ENCODE measurements at places on chromosomes 4 and X. TPM values are rescaled to one million over a fixed set of nuclear protein-coding genes. Genes with fewer than 3 reads are reported as not detected.

The EPGN gene
- total RNA-seq, result not detected

The NLRP2B gene
- total RNA-seq, result not detected

The FAM47E gene
- total RNA-seq, result not detected

The RASGEF1B gene
- 0.28 TPM for total RNA-seq

The PRR32 gene
- not detected for total RNA-seq

The FAAH2 gene
- not detected for total RNA-seq

The RRH gene
- not detected for total RNA-seq

The SLITRK2 gene
- total RNA-seq, result not detected

The KLHL4 gene
- total RNA-seq, result 1.7 TPM

The CXCL10 gene
- 0.28 TPM for total RNA-seq

The PHOX2B gene
- total RNA-seq, result not detected

The PDGFRA gene
- 157 TPM for total RNA-seq

The ARAP2 gene
- 1.8 TPM for total RNA-seq

The CSN1S1 gene
- total RNA-seq, result not detected

The CABS1 gene
- total RNA-seq, result not detected

The GABRQ gene
- not detected for total RNA-seq

The IL2 gene
- not detected for total RNA-seq
